Fibroblast of skin of left biceps (primary cell): ENCODE measurements at places on chromosomes 5 and 9.

GRCh38 chr5:132006331-132007120 lies 4.9 kb downstream of the ACSL6 start:
- no peak for DNase-seq

DNA sequence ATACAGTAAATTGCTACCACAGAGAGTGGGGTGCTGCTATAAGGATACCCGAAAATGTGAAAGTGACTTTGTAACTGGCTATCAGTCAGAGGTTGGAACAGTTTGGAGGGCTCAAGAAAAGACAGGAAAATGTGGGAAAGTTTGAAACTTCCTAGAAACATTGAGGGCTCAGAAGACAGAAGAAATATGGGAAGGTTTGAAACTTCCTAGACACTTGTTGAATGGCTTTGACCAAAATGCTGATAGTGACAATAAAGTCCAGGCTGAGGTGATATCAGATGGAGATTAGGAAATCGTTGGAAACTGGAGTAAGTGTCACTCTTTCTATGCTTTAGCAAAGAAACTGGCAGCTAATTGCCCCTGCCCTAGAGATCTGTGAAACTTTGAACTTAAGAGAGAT lies 1158.6 kb upstream of the CDH6 start:
- DNase-seq, result no peak

DNA sequence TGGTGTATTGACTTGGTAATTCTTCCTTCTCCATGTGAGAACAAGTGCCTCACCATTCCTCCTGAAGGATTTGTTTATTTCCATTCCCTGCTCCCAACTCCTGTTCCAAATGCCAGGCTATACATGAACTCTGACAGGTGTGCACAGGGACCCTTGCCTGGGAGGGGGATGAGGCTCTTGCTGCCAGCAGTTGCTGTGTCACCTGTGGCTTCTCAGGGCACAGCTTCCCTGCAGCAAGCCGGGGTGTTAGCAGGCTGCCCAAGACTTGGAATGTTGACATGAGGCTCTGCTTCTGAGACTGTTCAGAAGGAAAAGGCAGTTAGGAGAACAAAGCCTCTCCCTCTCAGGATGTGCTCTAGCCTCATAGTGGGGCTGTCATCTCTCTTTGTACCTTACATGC lies 131.3 kb downstream of the DOCK2 start:
- DNase-seq, result no peak

GRCh38 chr9:85215961-85216360 lies 525.8 kb downstream of the AGTPBP1 start:
- DNase-seq, result no peak

DNA sequence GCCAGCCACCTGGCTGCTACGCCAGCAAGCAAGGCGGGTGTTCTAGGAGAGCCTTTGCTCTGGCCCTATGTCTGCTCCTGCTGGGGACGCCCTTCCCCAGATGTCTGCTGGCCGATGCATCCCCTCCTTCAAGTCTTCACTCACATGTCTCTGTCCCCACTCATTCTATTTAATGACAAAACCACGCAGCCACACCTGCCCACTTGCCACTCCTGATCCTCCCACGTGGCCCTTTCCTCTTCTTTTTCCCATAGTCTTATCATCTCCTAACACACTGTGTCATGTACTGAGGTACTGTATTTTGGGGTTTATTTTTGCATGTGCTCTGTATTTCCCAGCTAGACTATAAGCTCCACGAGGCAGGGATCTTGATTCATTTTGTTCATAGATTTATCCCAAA lies 62.0 kb upstream of the HRH2 start:
- no peak for DNase-seq

GRCh38 chr9:83744206-83744605 lies 36.4 kb upstream of the UBQLN1 start:
- DNase-seq, result no peak

DNA sequence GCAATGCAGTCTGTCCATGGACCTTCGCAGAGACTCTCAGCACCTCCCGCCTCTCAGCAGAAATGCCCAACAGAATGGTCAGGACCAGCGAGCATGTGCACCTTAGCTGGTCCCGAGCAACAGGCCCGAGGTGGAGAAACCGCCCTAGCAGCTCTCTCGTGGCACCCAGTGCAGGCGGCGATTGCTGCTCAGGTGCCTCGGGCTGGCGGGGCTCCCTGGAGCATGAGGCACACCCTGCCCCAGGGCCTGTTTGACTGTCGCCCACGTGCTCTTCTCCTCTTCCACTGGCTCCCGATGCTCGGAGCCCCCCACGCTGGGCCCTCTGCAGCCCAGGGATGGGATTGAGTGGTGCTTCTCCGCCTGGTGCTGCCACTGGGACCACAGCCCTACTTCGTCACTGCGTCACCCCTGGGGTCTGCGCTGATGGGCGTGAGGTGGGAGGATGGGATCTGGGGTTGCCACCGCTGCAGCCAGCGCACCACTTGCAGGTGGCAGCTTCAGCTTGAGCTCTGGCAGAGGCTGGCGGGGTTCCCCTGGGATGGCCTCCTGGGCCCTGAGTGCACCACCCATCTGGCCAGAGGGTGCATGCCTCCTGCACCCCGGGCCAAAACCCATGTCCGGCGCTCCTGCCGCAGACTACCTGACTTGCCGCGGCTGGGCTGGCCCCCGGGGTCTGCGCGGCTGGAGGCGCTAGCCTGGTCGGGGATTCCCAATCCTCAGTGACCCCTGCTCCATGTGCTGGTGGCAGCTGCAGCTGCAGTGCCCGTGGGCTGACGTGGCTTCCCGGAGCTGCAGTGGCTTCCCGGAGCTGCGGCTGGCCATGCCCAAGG lies 244.2 kb downstream of the FOXD4L6 start:
- no peak for DNase-seq

DNA sequence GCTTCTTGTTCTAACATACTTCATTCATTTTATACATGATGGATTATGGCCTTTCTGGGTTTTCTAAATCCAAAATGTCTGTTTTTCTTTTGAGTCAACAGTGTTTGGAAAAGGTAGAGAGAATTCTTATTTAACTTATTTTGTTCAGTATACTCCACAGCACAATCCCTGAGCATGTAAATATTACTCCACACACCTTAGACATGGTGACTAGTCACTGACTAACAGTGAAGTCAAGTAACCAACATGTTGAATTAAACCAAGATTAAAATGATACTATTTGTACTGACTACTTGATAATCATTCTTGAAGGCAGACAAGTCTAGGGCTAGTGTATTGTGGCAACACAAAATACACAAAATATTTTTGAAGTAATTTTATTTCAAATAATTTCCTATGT lies 55.0 kb downstream of the HAPLN1 start:
- DNase-seq, result no peak

DNA sequence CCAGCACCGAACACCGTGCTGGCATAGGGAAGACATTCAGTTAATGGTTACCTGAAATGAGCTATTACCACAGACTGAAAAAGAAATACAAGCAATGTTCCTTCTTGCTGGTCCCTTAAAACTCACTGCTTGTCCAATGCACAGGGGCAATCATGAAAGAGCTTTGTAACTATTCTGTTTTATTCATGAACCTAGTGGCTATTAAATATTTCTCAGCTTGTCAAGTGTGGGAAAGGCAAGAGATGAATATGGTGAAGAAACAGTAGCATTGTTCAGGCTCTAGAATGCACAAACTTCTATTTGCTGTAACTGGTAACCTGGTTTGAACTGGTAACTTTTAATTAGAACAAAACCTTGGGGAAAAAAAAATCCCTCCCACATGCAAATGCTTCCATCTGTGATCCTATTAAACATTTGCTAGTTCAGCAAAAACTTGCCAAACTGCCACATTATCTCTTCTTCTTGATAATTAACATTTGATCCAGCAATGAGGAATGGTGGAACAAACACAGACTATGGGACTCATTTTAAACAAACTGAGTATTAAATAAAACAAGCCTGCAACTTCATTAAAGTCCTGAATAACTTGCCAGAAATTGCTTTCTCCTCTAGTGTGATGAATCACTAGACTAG lies 36.1 kb downstream of the YIPF5 start:
- DNase-seq, result no peak

DNA sequence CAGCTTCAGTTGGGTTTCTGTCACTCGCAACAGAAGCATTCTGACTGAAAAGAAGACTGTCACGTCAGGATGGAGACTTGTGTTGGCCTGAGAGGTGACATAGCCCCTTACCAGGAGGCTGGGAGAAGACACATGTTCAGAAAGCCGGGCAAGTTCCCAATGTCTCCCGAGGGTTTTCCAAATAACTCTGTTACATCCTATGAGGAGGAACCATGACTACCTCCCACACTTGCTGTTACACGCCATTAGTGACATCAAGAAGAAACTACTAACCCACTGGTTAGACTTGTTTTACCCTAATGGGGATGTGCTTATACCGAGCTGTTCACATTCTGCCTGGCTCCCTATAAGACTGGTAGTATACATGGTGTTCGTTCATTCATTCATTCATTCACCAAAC lies 33.3 kb downstream of the SH3PXD2B start:
- no peak for DNase-seq
